ENCODE measurements at places on chromosomes 5 and 9.

DNA sequence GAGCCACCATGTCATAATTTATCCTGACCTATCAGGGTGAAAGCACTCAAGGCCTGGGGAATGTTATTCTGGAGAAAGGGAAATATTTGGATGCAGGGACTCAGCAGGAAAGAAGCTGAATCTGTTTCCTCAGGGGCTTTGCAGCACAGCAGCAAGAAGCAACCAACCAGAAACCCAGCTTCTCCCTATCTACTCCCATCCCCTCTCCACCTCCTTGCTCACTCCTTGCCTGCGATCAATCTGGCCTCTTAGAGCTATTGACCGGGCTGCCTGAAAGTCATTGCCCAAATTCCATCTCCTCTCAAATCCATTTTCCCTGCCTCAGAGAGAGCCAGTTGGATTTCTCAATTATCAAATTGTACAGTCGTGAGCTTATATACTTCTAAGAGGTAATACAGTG is 542.0 kb upstream of the TRPC7 start:
- no peak for DNase-seq

DNA sequence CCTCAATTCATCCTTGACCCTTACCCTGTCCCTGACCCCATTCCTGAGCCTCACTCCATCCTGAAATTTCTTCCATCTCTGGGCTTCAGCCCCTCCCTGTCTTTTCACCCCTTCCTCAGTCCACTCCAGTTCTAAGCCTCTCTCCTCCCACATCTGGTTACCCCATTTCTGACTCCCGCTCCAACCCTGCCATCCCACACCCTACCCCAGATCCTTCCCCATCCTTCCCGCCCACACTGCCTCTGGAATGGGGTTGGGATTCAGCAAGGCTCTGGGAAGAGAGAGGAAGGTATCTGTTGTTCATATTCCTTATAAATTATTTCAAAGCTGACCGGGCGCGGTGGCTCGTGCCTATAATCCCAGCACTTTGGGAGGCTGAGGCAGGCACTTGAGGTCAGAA is 29.9 kb upstream of the MVB12B start:
- no peak for DNase-seq

DNA sequence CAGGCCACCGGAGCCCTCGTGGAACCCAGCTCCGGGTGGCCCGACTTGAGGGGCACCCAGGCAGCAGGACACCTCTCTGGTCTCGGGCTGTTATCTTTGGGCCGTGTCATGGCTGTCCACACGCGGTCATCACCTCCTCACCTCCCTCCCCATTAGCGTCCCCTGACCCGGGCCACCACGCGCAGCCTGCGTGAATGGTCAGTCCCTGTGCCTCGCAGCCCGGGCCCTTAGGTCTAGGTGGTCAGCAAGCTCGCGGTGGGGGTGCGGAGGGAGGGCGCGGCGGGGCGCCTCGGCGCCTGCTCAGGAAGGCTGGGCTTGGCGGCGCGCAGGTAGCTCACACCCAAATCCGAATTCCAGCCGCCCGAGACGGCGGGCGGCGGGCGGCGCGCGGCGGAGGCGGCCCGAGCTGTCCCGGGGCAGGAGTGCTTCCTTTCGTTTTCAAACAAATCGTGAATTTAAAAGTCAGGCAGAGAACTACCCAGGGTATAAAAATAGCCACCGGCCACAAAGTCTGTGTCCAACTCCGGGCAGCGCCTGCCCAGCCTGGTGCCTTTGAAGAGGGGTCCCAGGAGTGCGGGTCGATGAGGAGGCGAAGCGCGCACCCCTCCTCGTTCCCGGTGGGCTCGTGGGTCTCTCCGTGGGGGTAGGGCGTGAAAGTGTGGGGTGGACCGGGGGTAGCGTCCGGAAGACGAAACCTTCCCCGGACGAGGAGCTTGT is 1.0 kb upstream of the RXRA start:
- DNase-seq, result peak; percentile 70

GRCh38 chr9:110337727-110338126 is at the start of gene TXNDC8:
TXNDC8 (minus strand) TSS chr9:110337863.
- DNase-seq, result no peak

DNA sequence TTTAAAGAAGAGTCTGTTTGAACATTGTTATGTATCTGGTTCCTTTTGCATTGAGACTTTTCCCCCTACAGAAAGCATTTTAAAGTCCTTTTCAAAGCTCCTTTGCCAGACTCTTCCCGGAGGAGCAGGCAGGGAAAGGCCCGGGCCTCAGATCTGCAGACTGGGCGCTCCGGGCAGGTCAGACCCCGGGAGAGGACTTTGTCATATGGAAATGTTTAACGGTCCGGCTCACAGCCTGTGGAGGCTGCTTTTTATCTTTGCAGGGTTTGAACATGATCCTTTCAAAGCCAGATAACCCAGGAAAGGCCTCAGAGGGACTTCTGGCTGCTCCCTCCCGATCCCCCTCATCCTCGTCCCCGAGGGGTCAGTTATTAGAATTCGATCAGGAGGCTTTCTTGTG is 82.1 kb upstream of the IRX2 start:
- no peak for DNase-seq

DNA sequence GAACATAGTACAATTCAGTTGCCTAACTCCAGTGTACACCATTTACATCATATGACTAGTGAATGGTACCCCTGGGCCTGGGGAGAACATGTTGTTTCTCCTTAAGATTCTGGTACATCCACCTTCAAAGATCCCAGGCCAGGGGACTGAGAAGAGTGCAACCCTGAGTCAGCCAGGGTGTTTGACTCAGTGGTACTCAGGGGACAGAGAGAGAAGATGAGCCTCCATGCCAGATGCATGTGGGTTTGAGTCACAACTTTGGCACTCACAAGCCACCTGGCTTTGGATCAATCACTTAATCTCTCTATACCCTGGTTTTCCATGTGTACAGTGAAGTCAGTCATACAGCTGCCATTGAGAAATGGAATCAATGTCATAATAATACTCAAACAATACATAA is 53.7 kb downstream of the MAP1B start:
- DNase-seq, result no peak

DNA sequence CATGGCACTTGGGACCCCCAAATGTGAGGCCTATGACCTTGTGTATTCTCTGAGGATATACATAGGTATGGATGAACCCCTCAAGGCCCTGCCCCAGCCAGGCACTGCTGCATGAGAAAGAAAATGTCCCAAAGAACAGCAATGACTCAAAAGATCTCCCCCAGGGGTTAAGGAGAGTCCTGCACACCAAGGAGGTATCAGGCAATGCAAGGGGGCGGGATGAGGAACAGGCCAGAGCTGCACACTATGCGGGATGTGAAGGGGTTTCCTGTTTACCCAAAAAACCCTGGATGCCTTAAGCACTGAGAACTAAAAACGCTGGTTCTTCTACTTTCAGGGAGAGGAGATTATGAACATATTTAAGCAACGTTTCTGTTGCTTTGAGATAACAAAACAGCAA is 3.4 kb downstream of the RAPGEF1 start:
- no peak for DNase-seq

DNA sequence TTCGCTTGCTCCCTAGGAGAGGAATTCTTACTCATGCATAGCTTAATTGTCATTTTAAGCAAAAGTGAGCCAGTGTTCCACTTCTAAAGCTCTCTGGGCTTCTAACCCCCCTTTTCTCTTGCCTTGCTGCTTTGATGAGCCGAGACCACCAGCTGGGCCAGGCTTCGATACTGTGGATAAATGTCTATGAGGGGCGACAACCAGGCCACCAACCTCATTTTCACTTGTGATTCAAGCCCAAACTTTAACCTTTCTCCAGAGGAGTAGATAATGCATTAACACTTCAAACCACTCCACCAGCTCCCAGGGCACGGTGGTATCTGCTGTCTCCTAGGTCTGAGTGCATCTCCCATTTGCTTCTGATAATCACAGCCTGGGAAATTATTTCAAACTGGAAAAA is 205.6 kb downstream of the PSAT1 start:
- no peak for DNase-seq

- no peak for DNase-seq
Observed at GRCh38 chr9:126423142-126423915, 96.7 kb downstream of the MVB12B start.

DNA sequence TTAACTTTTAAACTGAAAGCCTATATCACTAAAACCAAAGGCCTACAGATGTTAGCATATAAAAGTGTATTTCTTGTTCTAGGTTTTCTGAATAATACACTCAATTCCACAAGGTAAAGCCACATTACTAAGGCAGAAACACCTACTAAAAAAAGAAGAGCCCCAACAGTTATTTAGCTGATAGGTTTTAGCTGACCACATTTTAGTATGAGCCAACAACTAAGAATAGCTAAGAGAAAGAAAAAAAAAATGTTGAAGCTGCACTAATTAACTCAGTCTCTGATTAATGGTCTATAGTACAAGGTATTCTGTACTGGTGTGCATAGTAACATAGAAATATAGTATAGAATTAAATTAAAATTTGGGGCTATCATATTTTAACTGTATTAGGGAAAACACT is 23.5 kb downstream of the ZFR start:
- DNase-seq, result no peak

GRCh38 chr9:74762950-74763349 is 124.8 kb downstream of the TRPM6 start:
- no peak for DNase-seq

DNA sequence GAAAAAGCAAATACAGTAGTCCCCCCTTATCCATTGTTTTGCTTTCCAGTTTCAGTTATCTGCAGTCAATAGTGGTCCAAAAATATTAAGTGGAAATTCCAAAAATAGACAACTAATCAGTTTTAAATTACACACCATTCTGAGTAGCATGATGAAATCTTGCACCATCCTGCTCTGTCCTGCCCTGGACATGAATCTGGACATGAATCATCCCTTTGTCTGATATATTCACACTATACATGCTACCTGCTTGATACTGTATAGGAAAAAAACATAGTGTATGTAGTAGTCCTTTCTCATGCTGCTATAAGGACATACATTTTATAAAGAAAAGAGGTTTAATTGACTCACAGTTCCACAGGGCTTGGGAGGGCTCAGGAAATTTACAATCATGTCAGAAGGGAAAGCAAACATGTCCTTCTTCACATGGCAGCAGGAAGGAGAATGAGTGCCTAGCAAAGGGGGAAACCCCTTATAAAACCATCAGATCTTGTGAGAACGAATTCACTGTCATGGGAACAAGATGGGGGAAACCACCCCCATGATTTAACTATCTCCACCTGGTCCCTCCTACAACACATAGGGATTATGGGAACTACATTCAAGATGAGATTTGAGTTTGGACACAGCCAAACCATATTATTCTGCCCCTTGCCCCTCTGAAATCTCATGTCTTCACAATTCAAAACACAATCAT is 153.9 kb downstream of the ARRDC3 start:
- no peak for DNase-seq

GRCh38 chr9:72874344-72874743 is 78.5 kb downstream of the ALDH1A1 start:
- DNase-seq, result no peak

- DNase-seq, result no peak
Observed at GRCh38 chr5:67462147-67462546, 265.5 kb upstream of the CD180 start.

DNA sequence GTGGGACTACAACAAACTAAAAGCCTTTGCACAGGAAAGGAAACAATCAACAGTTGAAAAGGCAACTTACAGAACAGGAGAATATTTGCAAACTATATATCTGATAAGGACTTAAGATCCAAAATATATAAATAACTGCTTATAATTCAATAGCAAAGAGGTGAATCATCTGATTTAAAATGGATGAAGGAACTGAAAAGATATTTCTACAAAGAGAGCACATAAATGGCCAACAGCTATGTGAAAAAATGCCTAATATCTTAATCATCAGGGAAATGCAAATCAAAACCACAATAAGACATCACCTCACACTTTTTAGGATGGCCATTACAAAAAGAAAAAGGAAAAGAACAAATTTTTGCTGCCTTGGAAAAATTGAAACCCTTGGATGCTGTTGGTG is 100.4 kb downstream of the LURAP1L start:
- no peak for DNase-seq

- no peak for DNase-seq
Observed at GRCh38 chr9:98551511-98552286, 157.0 kb downstream of the GABBR2 start.

GRCh38 chr5:33880319-33880718 is 11.5 kb downstream of the ADAMTS12 start:
- DNase-seq, result no peak

DNA sequence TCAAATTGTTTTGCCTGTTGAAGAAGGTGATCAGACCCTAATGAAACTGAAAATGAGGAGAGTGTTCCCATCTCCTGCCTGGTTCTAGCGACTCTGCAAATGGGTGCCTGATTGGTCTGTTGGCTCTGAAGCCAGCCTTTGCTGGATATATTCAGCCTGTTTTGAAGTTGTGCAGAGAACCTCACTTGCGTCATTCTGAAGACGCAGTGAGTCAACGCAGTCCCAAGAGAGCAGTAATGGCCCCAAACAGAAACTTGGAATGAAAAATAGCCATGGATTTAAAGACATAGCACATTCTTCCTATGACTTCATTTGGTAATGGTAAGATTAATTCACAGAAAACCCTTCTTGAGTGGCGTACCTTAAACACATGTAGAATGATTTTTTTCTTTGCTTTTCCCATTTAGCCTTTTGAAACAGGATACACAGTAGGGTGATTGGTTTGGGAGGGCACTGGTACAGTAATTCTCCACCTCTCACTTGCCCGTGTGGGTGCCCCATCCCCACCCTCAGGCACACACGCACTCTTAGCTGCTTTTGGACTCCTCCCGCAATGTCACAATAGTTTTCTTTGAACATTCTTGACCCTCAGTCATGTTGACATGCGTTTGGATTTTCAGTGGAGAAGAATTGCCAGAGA is 54.1 kb upstream of the ABL1 start:
- DNase-seq, result no peak

GRCh38 chr5:2492476-2492875 is 259.0 kb downstream of the IRX2 start:
- DNase-seq, result no peak

- DNase-seq, result no peak
Observed at GRCh38 chr9:110198357-110198756, 9.6 kb downstream of the C9orf152 start.

GRCh38 chr5:45639040-45639439 is 57.1 kb downstream of the HCN1 start:
- no peak for DNase-seq

- DNase-seq, result no peak
Observed at GRCh38 chr5:68348447-68349222, 133.1 kb downstream of the PIK3R1 start.

GRCh38 chr5:68533051-68533450 is 317.5 kb downstream of the PIK3R1 start:
- DNase-seq, result no peak

GRCh38 chr9:129423216-129423615 is 197.7 kb downstream of the C9orf50 start:
- no peak for DNase-seq

GRCh38 chr5:169944922-169945680 is 35.2 kb downstream of the INSYN2B start:
- DNase-seq, result no peak

GRCh38 chr5:14948383-14948782 is 76.8 kb upstream of the ANKH start:
- DNase-seq, result no peak

Measured in erythroblast (primary cell).